Activated CD8-positive, alpha-beta memory T cell treated with anti-CD3 and anti-CD28 coated beads, Interleukin-2, amount 10 ng/mL, durations not matched to agents 7 days and 5 days (primary cell): ENCODE measurements at places on chromosomes 7 and 10. TPM values are rescaled to one million over a fixed set of nuclear protein-coding genes. Genes with fewer than 3 reads are reported as not detected.

DNA sequence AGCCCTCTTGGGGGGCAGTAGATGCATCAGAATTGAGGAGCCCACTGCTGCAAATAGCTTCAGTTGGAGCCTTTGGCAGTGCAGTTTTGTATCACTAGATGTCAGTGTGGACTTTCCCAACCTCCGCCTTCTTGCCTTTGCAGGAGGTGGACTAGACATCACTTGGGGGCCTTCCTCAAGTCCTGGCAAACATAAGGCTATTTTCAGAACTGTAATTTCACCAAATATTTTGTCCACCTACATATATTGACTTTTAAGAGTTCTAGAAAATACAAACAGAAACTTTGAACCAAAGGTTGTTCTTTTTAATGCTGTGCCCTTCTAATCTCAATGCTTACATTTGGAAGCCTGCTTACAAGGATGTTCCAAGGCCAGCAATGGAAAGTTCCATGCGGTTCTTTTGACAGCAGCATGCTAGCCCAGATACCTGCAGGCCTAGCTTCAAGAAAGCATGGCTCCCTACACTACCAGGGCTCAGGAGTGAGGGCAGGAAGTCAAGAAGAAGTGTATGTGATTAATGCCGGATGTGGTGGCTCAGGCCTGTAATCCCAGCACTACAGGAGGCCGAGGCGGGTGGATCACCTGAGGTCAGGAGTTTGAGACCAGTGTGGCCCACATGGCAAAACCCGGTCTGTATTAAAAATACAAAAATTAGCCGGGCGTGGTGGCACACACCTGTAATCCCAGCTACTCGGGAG is 8.0 kb upstream of the ZNRF2 start:
- DNase-seq, result peak; percentile 73

DNA sequence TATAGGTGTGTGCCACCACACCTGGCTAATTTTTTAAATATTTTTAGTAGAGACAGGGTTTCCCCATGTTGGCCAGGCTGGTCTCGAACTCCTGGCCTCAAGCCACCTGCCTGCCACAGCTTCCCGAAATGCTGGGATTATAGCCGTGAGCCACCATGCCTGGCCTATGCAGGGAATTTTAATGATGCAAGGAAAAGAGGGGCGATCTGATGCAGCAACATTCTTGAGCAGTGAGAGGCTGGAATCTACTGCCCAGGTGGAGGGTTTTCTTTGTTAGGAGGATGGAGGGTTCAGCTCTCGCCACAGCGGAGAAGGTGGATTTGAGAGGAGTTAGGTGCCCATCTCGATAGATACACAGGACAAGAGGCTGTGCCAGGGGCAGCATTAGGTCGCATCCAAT is 332.3 kb downstream of the GATA3 start:
- no peak for DNase-seq

The FAM25G gene
- not detected for total RNA-seq

The PPIA gene
- total RNA-seq, result 1,935 TPM
